ENCODE measurements at places on chromosomes 12 and 14.

DNA sequence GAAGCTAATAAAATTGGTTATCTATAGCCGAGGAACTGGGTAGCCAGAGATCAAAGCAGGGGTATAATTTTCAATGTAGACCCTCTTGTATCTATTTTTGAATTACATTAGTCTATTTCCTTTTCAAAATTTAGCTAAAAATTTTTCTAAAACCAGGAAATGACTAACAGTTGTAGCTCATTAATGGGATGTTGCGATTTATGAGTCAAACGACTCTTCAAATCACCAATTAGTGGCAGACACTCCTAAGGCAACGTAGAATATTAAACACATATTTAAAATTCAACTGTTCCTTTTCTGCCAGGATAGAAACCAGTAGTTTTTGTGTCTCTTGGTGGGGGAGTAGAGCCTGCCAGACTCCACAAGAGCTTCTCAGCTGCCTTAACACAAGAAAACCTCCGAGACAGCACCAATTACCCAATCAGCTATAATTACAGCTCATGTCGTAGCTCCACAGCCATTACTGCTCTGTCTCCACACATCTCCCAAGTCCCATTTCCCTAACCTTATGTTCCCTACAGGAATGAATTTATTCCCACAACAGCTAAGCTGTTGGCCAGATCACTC, 26.9 kb downstream of the GCN1 start:
- DNase-seq, result no peak

DNA sequence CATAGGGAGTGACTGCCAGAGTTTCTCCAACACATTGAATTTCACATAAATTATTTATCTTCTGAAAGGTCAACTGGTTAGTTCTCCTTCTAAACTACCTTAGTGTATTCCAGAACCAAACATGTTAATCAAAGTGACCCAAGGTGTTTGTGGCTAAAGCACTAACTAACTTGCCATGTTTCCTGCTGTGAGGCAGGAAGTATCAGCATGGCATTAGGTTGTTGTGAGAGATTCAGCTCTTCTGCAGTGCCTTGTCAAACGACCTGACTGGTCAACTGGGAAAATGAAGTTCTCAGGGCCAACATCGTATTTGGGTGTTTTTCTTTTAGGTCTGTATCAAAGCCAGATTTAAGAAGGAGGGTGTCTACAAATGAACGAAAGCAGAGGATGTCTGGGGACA, 448.1 kb downstream of the APAF1 start:
- DNase-seq, result no peak

GRCh38 chr14:38042322-38042721, 165.4 kb upstream of the SSTR1 start:
- no peak for DNase-seq

GRCh38 chr12:47218191-47218654, 138.5 kb upstream of the AMIGO2 start:
- DNase-seq, result no peak

DNA sequence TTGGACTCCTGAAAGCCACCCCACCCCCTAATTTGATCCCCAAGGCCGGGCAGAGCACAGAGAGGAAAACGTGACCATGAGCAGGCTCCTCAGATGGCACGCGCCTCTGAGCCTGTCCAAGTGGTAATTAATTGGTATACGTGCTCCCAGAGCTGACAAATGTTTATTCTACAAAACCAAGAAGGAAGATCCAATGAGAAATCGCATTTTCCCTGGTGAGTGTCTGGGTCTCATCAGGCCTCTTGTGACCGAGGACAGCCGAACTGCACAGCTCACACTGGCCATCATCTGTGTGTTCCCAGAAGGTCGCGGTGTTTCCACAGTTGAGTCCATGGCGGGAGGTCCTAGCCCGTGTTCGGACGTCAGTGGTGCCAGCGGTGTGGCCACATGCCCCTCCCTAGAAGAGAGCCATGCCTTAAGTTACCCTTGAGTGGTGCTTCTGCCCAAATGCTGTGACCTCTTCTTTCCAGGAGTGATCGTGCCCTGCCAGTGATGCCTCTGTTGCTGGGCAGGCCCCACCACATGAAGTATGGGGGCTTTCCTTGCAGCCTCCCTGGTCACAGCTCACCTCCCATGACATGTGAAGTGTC, 317.5 kb upstream of the RTL1 start:
- DNase-seq, result no peak

DNA sequence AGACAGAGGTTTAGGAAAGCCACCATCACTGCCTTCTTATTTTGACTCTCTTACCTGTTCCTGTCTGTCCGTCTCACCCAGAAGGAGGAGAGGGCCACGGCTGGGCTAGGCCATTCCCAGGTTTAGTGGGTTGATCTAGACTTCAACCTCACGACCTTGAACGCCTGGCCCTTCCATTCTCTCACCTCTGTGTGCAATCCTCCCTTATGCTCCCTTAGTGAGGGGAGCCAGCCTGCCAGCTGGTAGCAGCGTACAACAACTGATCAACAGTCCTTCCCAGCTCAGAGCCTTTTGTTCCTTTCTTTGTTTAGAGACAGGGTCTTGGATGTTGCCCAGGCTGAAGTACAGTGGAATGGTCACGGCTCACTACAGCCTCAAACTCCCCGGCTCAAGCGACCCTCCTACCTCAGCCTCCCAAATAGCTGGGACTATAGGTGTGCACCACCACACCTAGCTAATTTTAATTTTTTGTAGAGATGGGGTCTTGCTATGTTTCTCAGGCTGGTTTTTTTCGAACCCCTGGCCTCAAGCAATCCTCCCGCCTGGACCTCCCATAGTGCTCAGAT, 123.9 kb downstream of the ZNF664 start:
- DNase-seq, result no peak

GRCh38 chr12:57199191-57199590, 17.4 kb upstream of the NXPH4 start:
- DNase-seq, result no peak

DNA sequence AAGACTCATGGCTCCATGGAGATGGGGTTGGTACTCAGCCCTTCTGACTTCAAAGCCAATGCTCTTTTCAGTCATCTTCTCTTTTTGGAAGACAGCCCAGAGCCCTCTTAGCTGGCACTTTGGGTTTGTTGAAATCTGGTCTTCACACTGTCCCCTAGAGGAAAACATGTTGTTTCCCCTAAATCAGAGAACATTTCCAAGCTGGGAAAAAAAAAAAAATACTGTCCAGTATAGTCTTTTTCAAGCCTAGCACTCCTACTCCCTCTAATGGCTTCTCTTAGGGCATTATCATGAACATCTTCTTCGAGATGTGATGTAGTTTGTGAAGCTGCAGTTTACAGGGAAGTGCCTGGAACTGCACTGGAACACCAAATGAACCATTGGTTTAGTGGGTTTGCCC, 3.0 kb upstream of the ZC3H14 start:
- no peak for DNase-seq

DNA sequence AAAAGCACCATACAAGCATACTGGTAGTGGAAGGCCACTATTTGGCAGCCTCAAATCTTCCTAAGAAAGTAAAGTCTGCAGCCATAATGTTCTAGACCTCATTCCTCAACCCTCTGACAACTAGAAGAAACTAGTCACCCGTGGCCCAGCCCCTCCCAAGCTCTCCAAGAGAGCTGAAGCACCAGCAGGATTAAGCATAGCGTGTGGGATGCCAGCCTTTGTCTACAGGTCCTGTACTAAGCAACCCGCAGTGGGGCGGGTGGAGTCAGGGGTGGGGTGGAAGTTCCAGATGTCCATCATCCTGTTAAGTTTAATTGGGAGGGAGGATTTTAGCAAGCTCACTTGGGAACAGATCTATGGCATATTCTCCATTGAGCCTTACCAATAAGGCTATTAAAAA, 14.2 kb downstream of the SLC11A2 start:
- DNase-seq, result no peak

- DNase-seq, result no peak
Measured at GRCh38 chr12:77401770-77402081, 336.4 kb upstream of the E2F7 start.

GRCh38 chr14:53855127-53855526, 101.5 kb downstream of the BMP4 start:
- no peak for DNase-seq

- no peak for DNase-seq
Measured at GRCh38 chr12:93783832-93784231, 106.7 kb downstream of the CRADD start.

DNA sequence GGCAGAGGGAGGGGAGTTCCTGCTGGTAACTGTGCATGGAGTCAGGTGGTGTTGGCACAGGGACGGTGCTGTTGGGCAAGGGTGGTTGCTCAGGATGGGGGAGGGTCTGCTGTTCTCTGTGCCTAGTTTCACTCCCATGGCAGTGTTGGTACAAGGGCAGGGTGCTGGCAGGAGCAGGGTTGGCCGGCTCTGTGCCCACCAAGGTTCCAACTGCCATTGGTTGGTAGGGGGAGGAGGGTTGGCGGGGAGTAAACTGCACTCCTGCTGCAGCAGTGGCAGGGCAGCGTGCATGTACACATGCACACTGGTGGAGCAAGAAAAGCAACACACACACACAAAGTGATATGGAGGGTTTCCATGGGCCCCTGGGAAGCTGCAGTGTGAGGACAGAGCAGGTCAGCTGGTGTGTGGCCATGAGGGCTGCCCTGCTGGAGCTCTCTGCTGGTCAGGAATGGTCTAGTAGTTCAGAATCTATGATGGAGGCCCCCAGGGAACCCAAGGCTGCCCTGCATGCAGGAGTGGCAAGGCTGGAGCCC, 269.9 kb upstream of the MGAT4C start:
- DNase-seq, result no peak

DNA sequence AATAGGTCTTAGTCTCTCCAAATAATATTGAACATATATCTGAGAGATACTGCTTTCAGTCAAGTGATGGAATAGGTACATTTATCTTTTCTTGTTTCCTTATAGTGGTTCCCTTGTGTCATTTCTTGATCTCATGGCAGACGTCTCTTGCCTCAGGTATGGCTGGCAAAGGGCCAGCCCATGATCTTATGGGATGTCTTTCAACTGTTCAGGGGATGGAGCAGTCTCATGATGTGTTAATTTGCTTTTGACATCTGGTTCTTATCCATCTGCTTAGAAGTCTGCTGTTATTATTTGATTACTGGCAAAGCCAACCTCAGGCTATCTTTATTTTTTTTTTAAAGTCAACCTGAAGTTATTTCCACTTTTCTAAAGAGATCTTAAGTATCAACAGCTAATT, 262.9 kb downstream of the TMEM117 start:
- DNase-seq, result no peak

- DNase-seq, result no peak
Measured at GRCh38 chr14:61090432-61091216, 109.6 kb downstream of the SLC38A6 start.

DNA sequence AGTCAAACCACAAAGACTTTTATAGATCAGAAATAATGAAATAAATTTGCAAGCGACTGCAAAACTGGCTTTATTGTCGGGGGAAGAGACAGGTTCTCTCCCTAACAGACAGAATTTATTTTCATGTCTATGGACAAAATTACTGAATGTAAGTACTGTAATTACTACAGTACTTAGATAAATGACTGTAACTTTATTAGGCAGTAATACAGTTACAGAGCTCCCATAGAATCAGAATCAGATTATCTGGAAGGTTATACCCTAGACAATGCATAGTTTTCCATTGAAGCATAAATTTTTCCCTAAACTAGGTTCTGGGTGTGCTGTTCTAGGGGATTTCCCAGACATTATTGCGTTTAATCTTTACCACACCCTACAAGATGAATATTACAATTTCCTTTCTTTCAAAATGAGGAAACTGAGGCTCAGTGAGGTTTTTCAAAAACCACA, 114.2 kb downstream of the C12orf75 start:
- no peak for DNase-seq

GRCh38 chr12:104505095-104505818, 48.5 kb downstream of the CHST11 start:
- no peak for DNase-seq

GRCh38 chr12:110254971-110255540, 26.0 kb upstream of the ATP2A2 start:
- no peak for DNase-seq

DNA sequence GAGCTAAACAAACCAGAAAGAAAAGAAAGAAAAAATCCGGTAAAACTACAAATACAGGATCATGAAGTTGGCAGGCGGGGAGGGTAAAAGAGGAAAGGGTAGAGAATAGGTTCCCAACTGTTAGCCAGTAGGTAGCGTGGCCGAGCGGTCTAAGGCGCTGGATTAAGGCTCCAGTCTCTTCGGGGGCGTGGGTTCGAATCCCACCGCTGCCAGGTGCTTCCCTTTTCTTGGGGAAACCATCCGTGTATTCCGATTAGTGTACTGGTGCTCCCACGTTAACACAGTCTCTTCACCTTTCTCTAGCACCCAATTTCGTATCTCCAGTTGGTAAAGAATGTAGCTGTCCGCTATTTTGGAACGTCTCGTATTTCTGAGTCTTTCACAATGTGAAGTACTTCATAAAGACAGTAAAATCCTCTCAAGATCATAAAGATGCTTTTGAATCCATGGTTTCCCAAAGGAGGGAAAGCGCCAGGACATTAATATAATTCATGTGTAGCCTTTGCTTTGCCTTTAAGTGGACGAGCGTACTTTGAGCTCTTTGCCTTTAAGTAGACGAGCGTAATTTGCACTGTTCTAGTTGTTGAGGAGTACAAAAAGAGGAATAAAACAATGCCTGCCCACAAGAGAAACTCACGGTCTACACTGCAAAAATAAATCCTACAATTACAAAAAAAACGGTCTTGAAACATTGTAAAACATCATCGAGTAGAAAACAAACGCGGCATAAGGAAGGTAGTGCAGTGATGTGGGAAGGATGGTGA, 19.0 kb upstream of the RNASE12 start:
- no peak for DNase-seq

DNA sequence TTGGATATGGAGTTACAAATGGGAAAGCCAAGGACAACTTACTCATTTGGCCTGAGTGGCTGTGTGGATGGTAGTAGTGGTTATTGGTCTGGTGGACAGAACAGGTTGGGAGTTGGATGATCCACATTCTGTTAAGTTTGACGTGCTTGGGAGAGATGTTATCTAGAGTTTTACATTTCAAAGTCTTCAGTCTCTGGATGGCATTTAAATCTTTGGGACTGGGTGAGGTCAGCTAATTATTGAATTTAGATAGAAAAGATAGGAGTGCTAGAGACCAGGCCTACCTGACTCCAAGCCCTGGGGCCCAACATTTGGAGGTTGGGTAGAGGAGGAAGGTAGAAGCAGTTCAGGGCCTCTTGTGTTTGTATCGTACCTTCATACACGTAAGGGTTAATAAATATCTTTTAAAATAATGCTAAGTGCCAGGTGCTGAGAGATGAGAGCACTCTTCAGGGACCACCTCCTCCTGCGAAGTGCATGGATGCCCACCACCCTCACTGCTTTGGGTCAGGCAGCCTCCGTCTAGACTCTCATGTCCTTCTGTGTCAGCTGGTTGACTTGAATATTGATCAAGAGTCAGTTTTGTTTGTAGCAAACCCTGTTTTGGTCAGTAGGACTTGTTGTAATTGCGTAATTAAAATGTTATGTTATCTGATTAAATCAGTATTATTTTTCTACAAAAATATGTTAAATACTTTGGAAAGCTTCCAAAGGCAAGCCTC, 460.4 kb upstream of the RGS6 start:
- no peak for DNase-seq

DNA sequence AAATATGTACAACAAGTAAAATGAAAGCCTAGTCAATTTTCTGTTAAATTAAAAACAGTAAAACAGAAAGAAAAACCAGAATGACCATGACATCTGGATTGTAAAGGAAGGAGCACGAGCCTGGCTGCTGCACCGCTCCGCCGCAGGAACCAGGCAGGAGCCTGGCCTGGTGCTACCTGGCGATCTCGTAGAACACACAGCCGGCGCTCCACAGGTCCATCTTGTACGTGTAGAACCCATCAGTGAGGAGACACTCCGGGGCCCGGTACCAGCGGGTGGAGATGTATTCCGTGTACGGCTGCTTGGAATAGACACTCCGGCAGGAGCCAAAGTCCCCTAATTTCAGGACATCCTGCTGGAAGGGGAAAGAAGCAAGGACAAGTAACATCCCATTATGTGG, 54.3 kb downstream of the MOK start:
- no peak for DNase-seq

- no peak for DNase-seq
Measured at GRCh38 chr14:22824711-22825359, 4.9 kb upstream of the MRPL52 start.
